ENCODE measurements at places on chromosomes 3 and 15.

DNA sequence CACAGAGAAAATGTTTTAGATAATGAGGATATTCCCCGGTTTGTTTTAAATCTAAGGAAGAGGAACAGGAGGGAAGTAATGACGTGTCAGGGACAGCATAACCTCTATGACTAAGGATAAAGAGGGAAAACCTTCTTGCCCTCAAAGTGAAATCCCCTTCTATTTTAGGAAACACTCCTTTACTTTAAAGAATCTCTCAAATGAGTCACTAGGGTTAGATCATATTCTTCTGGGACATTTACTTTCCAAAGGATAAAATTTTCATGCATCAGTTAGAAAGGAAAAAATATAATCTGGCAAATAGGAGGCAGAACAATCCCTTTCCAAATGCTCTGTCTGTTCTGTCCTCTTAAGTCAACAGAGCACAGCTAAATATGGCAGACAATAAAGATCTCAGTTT lies 43.2 kb upstream of the UBE2E2 start:
- DNase-seq, result no peak

DNA sequence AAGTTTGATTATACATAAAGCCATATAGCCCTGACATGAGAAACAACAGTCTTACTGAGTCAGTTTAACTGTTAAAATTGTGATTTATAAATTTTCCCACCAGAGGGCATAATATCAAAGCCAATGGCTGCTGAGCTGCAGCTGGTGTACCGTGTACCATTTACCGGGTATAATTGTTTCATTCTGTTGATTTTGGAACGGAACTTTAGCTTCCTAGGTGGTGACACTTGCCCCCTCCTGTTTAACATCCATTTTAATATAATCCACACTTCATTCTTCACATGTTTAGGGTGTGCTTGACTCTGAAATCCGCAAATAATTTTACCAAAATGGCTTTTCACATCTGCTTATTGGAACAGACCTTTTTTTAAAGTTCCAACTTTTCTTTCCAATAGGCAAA lies 72.8 kb downstream of the SLC9A9 start:
- no peak for DNase-seq

- DNase-seq, result no peak
Measured at GRCh38 chr3:144744473-144744872, 772.9 kb downstream of the DIPK2A start.

- DNase-seq, result no peak
Measured at GRCh38 chr3:30502051-30502741, 104.2 kb upstream of the TGFBR2 start.

DNA sequence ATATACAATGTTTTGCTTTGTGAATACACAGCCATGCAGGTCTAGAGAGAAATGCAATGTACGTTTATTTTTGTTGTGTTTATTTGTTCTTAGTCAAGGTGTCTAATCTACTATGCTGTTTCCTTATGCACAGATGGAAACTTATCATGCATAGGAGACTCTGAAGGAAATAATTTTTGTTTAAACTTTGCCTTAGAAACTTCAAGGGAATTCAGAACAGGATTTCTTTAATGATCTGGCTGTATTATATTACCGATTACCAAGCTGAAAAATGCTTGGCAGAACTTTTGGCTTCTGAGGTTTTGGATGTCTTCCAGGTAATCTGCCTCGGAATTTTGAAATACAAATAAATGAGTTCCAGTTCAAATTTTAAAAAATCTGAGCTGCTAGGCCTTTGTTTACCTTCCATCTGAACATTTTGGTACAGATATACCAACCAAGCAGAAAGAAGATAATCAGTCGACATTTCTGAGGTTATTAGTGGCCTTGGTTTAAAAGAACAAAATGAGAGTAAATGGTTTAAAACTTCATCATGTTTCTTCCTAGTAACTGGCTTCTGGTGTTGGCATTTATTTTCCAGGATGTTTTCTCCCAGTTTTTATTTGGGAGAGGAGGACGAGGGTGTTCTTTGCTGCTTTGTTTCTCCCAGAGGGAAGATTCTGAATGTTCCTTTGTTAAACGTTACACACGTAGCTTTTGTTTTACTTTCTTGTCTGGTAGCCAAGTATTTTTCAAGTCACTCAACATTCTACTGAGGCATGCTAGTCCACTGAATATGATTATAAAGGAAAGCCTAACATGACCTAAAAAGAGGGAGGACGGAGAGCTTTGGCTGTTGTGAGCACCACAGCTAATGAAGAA lies 421.8 kb upstream of the TBL1XR1 start:
- no peak for DNase-seq

DNA sequence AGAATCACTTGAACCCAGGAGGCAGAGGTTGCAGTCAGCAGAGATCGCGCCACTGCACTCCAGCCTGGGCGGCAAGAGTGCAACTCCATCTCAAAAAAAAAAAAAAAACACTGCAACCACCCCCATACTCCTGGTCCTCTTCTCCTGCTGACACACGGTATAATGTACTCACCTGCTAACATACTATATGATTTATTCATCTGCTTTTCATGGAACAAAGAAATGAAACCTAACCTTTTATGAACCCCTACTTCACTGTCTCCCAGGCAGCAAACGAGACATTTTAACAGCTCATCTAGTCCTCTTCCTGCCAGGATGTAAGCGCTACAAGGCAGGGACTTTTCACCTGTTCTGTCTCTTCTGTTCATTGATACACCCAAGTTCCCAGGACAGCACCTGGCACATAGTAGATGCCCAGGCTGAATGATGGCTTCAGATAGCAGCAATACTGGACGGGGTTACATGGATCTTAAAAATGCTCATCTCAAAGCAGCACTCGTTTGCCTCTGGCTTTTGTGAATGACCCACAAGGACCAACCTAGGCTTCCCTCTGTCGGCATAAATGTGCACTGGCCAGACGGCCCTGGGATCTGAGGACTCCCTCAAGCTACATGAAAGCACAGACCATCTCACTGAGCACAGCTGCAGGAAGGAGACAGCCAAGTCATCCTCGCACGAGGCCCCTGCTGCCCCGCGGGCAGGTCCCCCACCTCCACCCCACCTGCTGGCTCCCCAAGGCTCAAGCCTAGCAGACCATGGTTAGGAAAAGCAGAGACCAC lies 20.3 kb downstream of the XXYLT1 start:
- no peak for DNase-seq

- DNase-seq, result no peak
Measured at GRCh38 chr3:46998852-46999515, 19.5 kb downstream of the NBEAL2 start.

GRCh38 chr3:39121621-39122020 lies 14.1 kb downstream of the TTC21A start:
- no peak for DNase-seq

GRCh38 chr15:89482139-89482538 lies 14.2 kb downstream of the RHCG start:
- DNase-seq, result no peak

GRCh38 chr15:48975472-48976419 lies 12.0 kb upstream of the SHC4 start:
- peak; percentile 86 for DNase-seq

DNA sequence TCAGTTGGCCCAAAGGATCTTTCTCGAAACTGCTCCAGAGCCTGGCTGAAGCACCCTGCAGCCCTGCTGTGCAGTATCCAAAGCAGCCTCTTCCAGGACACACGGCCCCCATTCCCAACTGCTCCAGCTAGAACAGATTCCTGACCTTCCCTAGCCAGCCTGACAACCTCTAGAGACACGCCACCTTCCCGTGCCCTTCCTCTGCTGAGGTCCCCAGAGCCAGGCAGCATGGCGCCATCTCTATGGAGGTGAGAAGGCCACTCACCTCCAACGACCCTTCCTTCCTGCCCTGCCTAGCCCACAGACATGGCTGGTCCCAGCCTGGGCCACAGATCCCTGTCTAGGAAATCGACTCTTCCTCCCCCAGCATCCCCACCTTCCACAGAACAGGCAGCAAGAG lies 3.1 kb downstream of the KIF7 start:
- DNase-seq, result no peak

- no peak for DNase-seq
Measured at GRCh38 chr3:80770106-80771074, 991.1 kb downstream of the GBE1 start.

- no peak for DNase-seq
Measured at GRCh38 chr3:192371870-192372400, 355.4 kb downstream of the FGF12 start.

DNA sequence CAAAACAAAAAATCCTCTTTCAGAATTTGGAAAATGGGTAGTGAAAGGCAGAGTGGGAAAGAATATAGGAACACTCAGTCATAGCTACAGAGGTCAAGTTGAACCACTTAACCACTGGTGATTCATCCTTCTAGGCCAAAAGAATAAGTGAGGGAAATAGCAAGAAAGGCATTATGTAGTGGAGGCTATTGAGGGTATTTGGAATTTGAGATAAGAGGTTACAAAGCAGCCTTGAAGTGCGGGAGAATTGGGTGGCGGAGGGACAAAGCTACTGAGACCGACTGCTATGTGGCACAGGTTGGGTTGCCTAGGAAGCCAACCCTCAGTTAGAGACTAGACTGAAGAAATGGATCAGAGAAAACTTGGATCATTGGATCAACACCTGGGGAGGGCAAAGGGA lies 109.5 kb downstream of the SYNPR start:
- DNase-seq, result no peak

GRCh38 chr15:68785541-68785940 lies 35.2 kb downstream of the ANP32A start:
- no peak for DNase-seq

- peak; percentile 47 for DNase-seq
Measured at GRCh38 chr3:142931222-142931621, 32.3 kb downstream of the PAQR9 start.

- no peak for DNase-seq
Measured at GRCh38 chr15:62377736-62378480, 212.8 kb upstream of the C2CD4B start.

DNA sequence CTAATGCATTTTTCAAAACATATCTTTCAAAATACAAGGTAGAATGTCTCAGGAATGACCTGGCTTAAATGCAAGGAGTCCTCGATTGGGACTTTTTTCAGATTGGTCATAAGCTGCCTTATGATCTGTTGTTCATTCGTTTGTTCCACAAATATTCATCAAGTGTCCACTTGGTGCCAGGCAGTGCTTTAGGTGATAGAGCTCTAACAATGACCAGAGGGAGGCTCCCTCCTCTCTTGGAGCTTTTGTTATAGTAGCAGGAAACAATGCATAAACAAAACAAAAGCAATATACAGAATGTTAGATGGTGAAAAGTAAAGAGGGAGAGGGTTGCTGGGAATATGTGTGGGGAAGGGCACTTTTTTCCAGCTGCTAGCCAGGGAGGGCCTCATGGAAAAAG lies 156.1 kb downstream of the MCTP2 start:
- no peak for DNase-seq

- no peak for DNase-seq
Measured at GRCh38 chr3:78494851-78495250, 1272.9 kb downstream of the ROBO1 start.

GRCh38 chr3:186757686-186758220 lies 25.6 kb upstream of the EIF4A2 start:
- DNase-seq, result no peak

- no peak for DNase-seq
Measured at GRCh38 chr15:93043621-93044300, 45.2 kb downstream of the RGMA start.

- DNase-seq, result no peak
Measured at GRCh38 chr3:157844800-157845565, 261.2 kb downstream of the SHOX2 start.

DNA sequence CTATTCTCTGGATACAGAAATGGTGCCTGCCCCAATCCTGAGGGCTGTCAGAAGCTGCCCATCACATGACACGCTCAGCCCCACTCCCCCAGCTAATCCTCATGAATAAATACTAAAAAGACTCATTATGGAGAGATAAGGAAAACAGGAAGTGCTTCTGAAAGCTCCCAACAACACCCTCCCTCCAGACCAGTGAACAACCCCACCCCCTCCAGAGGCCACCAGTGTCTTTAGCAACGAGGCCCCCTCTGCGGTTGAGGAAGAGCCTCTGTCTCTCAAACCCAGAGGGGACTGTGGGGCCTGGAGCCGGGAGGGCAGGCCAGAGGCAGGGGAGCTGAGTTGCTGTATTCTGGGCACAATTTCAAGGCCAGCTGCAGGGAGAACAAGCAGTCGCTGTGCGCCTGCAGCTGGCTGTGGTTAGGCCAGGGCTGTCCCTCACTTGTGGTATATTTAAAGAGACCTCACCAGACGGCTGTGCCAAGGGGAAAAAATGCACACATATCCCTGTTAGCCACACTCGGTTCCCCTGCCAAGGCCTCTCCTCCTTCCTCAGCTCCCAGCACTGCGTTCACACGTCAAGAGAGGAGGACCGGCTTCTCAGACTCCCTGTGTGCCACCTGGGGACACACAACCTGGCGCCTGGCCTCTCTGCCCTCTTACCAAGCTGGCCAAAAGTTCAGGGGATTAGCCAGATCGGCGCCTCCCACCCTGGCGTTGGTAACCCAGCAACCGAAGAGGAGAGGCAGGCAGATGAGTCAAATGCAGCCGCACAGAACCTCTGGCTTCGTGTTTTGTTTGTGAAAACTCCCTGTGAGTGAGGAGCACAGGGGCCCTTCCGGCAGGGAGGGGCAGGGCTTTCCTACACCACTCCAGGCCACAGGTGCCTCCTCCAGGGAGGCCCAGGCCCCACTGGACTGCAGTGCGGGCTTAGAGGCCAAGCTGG lies 101.2 kb upstream of the ETV5 start:
- DNase-seq, result no peak

- no peak for DNase-seq
Measured at GRCh38 chr3:146326875-146327543, 76.1 kb upstream of the PLSCR4 start.

DNA sequence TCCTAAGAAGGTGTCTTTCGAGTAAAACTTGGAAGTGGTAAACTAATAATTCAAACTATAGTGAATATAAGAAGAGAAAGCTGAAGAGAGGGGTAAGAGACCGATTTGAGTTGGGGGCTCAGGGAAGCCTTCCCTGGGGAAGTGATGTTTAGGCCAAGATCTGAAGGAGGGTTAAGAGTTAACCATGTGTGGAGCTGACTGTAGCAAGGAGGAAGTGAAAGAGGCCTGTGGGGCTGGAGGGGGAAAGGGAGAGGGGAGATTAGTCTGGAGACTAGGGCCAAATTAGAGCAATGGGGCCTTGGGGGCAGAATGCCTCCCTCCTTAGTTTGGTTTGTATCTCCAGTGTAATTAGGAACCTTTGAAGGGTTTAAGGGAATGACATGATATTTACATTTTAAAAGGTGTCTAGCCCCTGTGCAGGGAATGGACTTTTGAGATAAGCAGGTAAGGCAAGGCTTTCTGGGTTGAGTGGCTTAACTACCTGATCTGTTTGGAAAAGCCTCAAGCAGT lies 2.2 kb downstream of the ZNF592 start:
- no peak for DNase-seq

- no peak for DNase-seq
Measured at GRCh38 chr3:194443901-194444300, 42.9 kb downstream of the ATP13A3 start.

All from stimulated activated CD4-positive, alpha-beta T cell treated with anti-CD3 and anti-CD28 coated beads, Interleukin-15, amount 100 ng/mL, for 24 hours (primary cell).